Activated naive CD4-positive, alpha-beta T cell treated with anti-CD3 and anti-CD28 coated beads for 36 hours (primary cell): ENCODE measurements at places on chromosomes 4 and X. TPM values are rescaled to one million over a fixed set of nuclear protein-coding genes. Genes with fewer than 3 reads are reported as not detected.

DNA sequence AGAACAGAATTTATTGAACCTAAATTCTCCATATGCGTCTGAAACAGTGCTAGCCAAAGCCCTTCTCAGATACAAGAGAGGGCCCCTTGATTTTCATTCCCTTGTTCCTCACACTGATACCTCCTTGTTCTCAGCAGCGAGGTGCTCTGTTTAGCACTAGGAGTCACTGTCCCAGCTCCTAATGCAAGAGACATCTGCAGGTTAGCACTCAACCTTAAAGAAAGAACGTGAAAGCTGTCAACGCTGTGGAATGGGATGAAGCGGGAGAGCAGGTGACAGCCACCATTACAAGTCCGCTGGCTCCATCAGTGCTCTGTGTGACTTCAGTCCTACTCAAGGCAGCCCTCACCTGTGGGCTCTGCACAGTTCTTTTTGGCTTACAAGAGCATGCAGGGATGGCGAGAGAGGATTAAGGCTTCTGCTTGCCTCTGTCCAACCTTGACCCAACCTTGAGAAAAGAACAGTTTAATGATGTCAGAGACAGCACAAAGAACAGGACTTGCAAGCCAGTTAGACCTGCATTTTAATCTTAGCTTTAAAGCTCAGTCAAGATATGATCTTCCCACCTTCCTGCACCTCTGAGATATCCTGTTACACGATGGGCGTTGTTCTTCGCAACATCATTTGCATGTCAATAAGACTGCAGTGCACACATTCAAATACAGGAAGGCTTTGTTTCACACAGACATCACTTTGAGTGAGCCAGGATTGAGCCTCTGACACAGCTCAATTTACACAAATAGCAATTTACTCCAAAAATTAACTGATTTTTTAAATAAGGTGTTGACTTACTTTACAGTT is 95.1 kb downstream of the ARSF start:
- H3K27ac ChIP-seq, result no peak overlapping the region
- no peak for DNase-seq
- H3K36me3 ChIP-seq, result no peaks in the 10 kb centered on the region
- no peaks in the 10 kb centered on the region for H3K27me3 ChIP-seq
- no peaks in the 10 kb centered on the region for H3K4me1 ChIP-seq

- H3K36me3 ChIP-seq, result peaks cover 5% of the 10 kb centered on the region
- H3K27me3 ChIP-seq, result no peaks in the 10 kb centered on the region
- H3K4me3 ChIP-seq, result no peak overlapping the region
Measured at GRCh38 chr4:142547974-142548373, 298.1 kb downstream of the INPP4B start.

DNA sequence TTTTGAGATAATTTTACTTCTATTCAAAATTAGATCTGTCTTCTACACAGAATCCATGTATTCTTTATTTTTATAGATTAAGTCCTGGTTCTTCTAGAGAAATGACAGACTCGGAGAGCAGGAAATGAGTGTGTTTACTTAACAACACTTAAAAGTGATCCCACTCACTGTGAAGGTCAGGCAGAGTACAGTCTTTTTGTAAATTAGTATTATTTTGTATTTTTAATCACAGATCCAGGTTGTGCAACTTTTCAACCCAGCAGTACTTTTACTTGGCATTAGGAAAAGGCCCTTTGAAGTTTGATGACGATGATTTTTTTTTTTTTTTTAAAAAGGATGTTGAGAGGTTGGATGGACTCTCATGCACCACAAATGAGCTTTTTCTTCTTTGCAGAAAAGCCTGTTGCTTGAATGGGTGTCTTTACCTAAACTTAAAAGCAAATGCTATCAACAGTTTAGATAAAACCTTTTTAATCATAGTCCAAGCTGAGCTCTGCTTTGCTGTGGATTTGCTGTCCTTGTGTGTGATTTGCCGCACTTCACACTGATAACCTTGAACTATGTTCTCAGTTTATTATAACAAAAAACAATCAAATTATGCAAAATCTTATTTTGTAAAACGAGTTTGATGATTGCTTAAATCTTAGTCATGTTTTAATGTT is 114.1 kb downstream of the MXRA5 start:
- H3K4me3 ChIP-seq, result no peak overlapping the region
- no peak overlapping the region for H3K27ac ChIP-seq
- H3K4me1 ChIP-seq, result no peaks in the 10 kb centered on the region

GRCh38 chr4:6474705-6475457 is 2.5 kb upstream of the PPP2R2C start:
- peaks cover 7% of the 10 kb centered on the region for H3K4me1 ChIP-seq
- H3K27ac ChIP-seq, result no peak overlapping the region
- no peaks in the 10 kb centered on the region for H3K36me3 ChIP-seq
- no peak for DNase-seq
- H3K4me3 ChIP-seq, result no peak overlapping the region

DNA sequence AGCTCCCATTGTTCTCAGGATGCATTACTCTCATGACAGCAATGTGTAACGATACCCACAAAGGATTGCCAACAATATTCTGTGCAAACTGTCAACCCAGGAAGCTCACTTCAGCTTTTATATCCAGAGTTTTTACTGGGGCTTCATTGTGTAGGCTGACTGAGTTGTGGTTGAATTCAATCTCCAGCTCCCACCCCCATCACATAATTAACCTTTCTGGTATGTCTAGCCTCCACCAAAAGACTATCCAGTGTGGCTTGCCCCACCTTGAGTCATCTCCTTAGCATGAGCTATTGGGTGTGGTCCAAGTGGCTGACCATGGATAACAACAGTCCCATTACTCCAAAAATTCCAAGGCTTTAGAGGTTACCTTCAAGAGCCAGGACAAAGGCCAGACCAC is 17.7 kb upstream of the TAB3 start:
- no peak for DNase-seq
- H3K27me3 ChIP-seq, result no peaks in the 10 kb centered on the region
- H3K36me3 ChIP-seq, result no peaks in the 10 kb centered on the region
- H3K4me1 ChIP-seq, result peaks cover 8% of the 10 kb centered on the region

DNA sequence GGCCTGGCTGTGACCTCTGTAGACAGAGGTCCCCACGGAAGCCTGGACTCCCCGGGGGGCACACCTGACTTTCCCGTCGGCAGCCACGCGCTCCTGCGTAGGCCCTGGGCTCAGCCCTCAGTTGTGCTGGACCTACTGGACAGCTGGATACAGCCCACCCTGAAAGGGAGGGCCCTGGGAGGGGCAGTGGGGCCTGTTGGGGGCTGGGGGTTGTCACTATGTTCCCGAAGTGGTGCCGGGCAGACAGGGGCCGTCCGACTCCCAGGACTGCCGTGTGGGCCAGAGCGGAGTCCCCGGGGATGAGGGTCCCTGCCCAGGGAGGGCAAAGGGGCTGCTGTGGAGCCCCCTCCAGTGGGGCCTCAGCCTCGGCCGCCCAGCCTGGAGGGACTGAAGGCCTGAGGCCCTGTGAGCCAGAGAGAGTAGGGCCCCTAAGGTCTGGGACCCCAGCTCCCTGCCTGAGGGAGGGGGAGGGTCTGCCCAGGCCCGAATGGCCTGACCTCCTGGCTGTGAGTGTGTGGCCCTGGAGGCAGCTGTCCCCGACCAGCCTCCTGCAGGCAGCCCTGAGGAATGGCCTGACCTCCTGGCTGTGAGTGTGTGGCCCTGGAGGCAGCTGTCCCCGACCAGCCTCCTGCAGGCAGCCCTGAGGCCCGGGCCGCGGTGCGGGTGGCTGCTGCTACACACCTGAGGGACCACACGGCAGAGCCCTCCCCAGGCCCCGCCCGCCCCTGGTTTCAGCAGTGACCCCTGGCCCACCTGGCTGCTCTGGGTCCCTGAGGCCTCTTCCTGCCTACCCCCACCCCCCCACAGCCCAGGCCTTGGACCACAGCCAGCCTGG is 25.8 kb downstream of the FGFRL1 start:
- no peak overlapping the region for H3K27ac ChIP-seq
- H3K4me3 ChIP-seq, result no peak overlapping the region
- H3K36me3 ChIP-seq, result no peaks in the 10 kb centered on the region

DNA sequence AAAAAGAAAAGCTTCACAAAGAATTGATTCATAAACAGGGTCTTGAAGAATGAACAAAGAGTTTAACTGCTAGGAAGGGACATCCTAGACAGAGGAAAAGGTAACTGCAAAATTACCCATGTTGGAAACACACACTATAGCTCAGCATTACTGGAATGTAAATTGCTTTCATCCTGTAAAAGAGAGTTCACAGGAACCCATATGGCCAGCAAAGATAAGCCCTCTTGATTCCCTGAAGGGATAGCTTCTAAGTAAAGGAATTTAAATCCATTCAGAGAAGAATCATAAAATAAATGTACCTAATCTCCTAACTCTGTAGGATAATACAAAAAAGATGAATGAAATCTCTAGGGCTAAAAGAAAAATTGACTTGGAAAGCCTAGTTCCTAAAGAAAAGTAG is 107.1 kb upstream of the INTU start:
- no peaks in the 10 kb centered on the region for H3K27me3 ChIP-seq
- H3K4me1 ChIP-seq, result no peaks in the 10 kb centered on the region
- no peak overlapping the region for H3K4me3 ChIP-seq
- no peak for DNase-seq
- no peaks in the 10 kb centered on the region for H3K36me3 ChIP-seq

- DNase-seq, result peak; percentile 77
- peaks cover 14% of the 10 kb centered on the region for H3K36me3 ChIP-seq
- H3K27me3 ChIP-seq, result no peaks in the 10 kb centered on the region
- peaks cover 28% of the 10 kb centered on the region for H3K4me1 ChIP-seq
- peak overlapping the region; percentile 57 for H3K4me3 ChIP-seq
Measured at GRCh38 chrX:49039598-49040375, 3.4 kb downstream of the TFE3 start.

DNA sequence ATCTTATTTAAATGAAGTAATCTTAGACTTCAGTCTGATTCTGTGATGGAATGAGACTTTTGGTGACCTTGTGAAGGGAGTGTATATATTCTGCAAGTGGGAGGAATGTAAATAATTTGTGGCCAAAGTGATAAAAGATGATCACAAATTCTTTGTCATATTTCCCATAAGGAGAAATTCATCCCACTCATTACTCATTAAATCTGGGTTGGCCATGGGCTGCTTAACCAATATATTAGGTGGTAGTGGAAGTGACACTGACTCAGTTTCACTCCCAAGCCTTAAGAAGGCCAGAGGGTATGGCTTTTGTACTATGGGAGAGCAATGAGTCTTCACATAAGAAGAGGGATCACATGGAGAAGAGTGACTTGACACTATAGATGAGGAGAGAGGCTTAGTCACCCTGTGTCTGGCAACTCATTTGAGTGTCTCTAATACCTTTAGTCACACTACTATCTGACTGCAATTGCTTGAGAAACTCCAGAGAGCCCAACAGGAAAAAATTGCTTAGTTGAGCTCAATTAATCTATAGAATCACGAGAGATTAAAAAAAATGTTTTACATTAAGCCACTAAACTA is 408.2 kb upstream of the PITX2 start:
- H3K27me3 ChIP-seq, result no peaks in the 10 kb centered on the region
- H3K36me3 ChIP-seq, result no peaks in the 10 kb centered on the region
- no peak for DNase-seq
- no peaks in the 10 kb centered on the region for H3K4me1 ChIP-seq
- no peak overlapping the region for H3K4me3 ChIP-seq

- H3K4me3 ChIP-seq, result no peak overlapping the region
- H3K27me3 ChIP-seq, result no peaks in the 10 kb centered on the region
- no peaks in the 10 kb centered on the region for H3K36me3 ChIP-seq
- no peaks in the 10 kb centered on the region for H3K4me1 ChIP-seq
Measured at GRCh38 chrX:143781103-143781502, 60.6 kb upstream of the SPANXN2 start.

DNA sequence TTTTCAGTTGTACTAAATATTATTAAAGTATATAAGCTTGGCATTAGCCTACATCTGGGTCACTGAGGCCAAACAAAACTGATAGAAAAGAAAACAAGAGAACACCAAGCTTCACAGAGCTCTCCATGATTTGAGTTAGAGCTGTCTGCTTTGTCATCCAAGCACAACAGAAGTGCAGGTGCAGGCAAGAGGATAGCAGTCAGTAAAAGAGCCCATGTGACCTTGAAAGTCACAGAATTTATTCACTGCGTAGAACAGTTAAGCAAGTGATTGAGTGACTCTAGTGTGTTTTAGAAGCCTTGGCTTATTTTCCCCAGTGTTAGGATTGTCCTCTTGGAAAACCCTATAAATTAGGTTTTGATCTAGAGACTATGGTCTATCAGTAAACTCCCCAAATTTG is 49.4 kb upstream of the PRDM5 start:
- H3K4me3 ChIP-seq, result no peak overlapping the region
- DNase-seq, result no peak
- no peaks in the 10 kb centered on the region for H3K4me1 ChIP-seq

DNA sequence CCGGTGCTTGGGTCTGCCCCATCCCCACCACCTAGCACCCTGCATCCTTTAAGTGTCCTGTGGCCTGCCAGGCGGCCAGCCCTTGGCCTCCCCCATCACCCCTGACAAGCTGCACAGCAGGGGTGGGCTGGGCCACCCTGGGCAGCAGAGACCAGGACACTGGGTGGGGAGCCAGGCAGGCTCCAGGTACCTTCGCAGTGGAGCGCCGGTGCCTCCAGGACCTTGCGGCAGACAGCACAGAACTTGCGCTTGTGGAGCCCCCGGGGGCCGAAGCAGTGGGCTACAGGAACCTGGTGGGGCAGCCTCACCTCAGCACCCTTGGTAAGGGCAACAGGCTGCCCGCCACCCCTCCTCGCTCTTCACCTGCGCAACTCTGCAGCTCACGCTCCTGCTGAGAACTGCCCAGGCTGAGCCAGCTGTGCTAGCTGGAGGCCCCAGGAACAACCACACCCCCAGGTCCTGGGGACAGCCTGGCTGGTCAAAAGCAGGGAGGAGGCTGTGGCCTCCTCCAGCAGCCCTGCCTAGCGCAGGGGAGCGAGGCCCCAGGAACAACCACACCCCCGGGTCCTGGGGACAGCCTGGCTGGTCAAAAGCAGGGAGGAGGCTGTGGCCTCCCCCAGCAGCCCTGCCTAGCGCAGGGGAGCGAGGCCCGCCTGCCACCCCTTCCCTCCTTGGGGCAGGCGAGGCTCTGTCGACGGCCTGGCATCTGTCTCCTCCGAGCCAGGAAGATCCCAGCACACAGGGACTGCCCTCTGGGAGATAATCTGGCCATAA is 4.6 kb downstream of the DGKQ start:
- DNase-seq, result no peak
- no peaks in the 10 kb centered on the region for H3K27me3 ChIP-seq
- H3K4me1 ChIP-seq, result peaks cover 5% of the 10 kb centered on the region
- H3K36me3 ChIP-seq, result no peaks in the 10 kb centered on the region
- no peak overlapping the region for H3K27ac ChIP-seq
- H3K4me3 ChIP-seq, result no peak overlapping the region

The PRDM8 gene
- 0.29 TPM for total RNA-seq

The GABRG1 gene
- not detected for total RNA-seq

The SLC39A8 gene
- 29.3 TPM for total RNA-seq

The LONRF3 gene
- 5.0 TPM for total RNA-seq

The CLNK gene
- total RNA-seq, result not detected

The TMPRSS11A gene
- not detected for total RNA-seq

The CXCL3 gene
- not detected for total RNA-seq

The AMOT gene
- 1.5 TPM for total RNA-seq
